Suppressor macrophage (primary cell): ENCODE measurements at places on chromosomes 12 and 14.

GRCh38 chr14:89600950-89601826 is 184.2 kb upstream of the FOXN3 start:
- DNase-seq, result no peak

DNA sequence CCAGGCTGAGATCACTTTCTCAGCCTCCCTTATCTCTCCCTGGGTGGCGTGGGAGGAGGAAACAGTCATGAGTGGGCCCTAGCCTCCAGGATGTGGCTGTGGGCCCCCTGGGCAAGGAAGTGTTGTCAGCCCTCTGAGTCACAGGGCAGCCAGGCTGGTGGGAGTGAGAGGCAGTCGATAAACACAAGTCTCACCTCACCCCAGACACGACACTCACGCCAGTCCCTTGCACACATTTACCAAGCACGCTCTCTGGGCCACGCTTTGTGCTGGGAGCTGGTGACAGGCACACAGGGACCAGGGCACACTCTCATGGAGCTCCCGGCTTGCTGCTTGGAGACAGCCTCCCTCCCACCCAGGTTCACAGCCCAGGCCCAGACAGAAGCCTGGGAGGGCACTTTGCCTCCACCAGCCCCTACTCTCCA is 1.9 kb upstream of the KRT79 start:
- peak; percentile 82 for DNase-seq

DNA sequence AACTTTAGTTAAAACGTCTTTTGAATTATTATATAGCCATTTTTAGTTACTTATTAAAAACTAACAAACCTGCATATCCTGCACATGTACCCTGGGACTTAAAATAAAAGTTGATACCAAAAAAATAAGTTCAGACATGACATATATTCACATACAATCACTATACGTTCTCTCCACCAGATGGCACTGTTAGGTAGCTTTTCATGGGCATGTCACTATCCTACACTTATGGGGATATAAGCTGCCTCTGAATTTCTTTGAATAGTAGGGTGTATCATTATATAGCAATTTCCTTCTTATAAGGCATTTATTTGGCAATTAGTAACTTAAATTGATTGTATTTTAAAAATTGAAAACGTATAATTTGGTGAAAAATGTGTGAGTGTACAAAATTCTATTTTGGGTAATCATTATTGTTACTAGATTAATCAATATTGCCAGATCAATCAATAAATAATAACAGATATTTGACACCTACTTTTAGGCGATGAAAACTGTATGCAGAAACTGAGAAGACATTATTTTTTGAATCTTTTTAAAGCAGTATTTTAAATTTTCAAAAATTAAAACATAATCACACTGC is 31.8 kb upstream of the OR10A7 start:
- DNase-seq, result peak; percentile 87

GRCh38 chr14:95297832-95298231 is 21.9 kb downstream of the CLMN start:
- DNase-seq, result no peak

- peak; percentile 58 for DNase-seq
Observed at GRCh38 chr12:94109160-94109559, 39.2 kb upstream of the PLXNC1 start.

GRCh38 chr12:75623631-75624154 is 112.3 kb upstream of the KRR1 start:
- peak; percentile 29 for DNase-seq

GRCh38 chr12:125773033-125773640 is 707.9 kb downstream of the AACS start:
- peak; percentile 36 for DNase-seq

DNA sequence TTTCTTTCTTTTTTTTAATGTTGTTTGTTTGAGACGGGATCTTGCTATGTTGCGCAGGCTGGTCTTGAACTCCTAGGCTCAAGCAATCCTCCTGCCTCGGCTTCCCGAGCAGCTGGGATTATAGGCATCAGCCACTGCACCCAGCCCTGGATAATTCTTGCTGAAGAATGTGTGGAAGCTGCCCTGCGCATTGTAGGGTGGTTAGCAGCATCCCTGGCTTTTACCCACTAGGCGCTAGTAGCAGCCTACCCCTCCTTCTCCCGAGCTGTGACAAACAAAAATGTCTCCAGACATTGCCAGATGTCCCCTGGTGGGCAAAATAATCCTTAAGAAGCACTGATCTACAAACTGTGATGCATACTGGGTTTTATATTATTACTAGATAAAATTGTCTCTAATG is 6.6 kb downstream of the DCAF4 start:
- DNase-seq, result no peak

DNA sequence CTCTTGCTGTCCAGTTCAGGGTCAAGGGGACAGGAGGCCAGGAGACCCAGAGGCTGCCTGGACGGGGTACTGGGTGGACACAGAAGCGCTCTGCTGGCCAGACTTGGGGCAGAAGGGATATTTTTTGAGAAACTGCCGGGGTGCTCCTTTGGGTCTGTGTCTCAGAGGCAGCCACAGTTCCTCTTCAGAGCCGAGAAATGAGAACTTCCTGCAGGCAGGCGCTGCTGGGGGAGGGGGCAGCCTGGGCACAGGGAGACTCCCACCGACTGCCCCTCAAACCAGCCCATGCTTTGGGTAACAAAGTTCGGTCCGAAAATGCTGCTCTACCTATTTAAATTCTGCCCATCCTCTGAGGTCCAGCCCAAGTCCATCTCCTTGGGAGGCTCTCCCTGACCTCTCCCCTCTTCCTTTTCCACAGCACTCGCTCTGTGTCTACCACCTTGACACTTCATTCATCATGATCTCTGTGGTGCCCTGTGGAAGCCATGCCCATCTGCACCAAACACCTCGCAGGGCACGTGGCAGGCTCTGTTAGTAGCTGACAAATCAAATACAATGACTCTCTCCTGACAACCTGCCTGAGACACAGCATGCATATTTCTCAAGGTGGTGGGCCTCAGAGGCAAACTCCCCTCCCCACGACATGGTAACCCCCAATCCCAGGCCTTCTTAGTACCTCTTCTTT is 16.4 kb downstream of the HDAC7 start:
- DNase-seq, result peak; percentile 71

- no peak for DNase-seq
Observed at GRCh38 chr12:60616400-60616799, 1020.6 kb downstream of the SLC16A7 start.

DNA sequence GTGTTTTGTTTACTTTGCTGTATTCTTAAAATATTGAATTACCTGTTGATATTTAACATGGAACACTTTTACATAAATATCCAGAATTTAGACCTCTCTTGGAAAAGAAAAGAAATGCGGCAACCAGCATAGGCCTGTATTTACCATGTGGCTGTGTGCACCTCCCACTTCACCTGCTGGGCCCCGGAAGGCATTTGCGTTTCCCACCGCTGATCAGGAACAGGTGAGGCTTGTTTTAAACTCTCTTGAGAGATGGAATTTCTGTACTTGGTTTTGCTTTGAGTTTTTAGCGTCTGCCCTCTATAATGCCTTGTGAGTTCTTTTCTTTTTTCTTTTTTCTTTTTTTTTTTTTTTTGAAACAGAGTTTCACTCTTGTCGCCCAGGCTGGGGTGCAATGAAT is 124.2 kb downstream of the GLT1D1 start:
- DNase-seq, result no peak

DNA sequence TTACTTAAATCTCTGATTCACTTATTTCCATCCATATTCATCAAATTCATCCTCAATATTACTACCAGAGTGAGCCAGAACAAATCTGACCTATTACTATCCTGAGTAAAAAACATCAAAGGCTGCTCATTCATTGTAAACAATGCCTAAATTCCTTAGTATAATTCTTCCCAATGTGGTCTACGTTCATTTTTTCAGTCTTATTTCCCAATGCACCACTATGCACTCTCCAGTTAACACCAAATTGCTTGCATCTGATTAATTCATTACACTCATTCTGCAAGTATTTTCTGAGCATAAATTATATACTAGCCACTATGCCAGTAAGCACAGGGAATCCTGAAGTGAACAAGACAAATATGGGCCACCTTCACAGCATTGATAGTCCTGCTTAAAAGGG is 110.0 kb downstream of the EPS8 start:
- no peak for DNase-seq

DNA sequence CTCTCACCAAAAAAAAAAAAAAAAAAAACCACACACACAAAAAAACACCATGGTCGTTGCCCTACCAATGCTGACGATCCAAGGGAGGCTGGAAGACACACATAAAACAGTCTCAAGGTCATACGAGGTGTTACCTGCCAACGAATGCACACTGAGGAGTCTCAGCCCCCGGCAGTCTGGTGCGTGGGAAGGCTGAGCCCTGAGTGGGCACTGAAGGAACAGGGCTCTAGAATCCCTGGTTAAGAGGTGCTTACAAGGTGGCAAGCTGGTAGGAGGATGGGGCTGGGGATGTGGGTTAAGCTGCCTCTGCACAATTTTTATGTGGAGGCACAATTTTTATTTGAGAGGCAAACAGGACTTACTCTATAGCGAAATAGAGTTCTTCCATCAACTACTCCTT is 7.9 kb downstream of the LTBP2 start:
- DNase-seq, result no peak

DNA sequence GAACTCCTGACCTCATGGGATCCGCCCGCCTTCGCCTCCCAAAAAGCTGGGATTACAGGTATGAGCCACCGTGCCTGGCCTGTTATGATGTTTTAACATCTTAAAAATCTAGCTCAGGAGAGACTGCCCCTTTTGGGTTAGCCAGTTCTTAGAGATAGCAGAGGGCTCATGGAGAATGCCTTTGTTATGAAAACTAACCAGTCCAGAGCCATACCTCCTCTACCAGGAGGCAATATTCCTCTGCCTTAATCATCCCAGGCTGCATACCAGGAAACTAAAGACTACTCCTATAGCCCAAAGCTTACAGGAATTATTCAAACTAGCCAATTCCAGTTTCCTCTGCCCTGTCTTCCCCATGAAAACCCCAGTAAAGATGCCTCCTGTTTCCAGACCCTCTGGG is 96.0 kb upstream of the MDM1 start:
- DNase-seq, result no peak

- DNase-seq, result peak; percentile 8
Observed at GRCh38 chr12:33575346-33575745, 135.7 kb upstream of the SYT10 start.

- DNase-seq, result no peak
Observed at GRCh38 chr12:12646483-12647072, 34.9 kb downstream of the CREBL2 start.

DNA sequence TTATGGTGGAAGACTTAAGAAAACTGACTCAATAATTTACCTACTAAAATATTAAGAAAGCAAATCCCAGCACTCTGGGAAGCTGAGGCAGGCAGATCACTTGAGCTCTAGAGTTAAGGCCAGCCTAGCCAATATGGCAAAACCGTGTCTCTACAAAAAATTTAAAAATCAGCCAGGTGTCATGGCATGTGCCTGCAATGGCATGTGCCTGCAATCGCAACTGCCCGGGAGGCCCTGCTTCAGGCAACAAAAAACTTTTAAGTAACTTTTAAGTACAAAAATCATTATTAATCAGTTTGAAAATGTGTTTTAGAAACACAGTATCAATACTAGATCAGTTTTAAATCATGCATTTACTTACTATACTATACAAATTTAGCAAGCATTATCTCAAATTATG is 17.5 kb downstream of the C2CD5 start:
- DNase-seq, result no peak

DNA sequence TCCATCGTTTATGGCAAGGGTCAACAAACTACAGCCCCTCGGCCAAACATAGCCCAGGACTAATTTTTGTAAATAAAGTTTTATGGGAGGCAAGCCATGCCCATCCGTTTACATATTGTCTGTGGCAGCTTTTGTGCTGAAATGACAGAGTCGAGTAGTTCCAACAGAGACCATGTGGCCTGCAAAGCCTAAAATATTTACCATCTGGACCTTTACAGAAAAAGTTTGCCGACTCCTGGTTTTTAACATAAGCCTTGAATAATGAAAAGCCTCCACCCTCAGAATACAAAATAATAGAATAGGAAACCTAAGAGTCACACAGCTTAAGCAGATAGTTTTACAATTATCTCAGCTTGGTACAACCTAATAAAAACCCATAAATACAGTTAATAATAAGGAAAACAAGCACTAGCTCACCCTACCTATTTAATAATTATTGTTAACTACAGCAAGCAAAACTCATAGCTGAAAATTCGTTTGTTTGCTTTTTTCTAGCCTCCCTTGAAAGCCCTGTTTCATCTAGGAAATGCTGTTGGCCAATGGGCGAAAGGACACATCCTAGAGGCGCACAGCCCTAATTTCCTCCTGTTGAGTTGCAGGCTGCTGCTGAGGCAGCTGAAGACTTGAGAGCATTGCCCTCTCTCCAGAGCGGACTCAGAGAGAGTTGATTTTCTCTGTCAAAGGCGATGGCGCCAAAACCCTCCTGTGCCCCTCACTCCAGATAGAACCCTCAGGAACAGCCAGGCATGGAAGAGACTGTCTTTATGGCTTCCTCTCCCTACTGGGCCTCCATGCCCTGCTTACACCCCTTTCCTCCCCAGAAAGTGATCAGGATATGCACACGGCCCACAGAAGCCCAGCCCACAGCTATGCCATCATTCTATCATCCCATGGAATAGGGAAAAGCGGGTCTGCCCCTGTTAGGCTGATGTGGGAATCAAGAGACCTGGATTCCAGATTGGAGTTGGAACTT is 107.2 kb downstream of the DPF3 start:
- DNase-seq, result no peak

- no peak for DNase-seq
Observed at GRCh38 chr12:123807670-123808069, 45.6 kb downstream of the DNAH10 start.

DNA sequence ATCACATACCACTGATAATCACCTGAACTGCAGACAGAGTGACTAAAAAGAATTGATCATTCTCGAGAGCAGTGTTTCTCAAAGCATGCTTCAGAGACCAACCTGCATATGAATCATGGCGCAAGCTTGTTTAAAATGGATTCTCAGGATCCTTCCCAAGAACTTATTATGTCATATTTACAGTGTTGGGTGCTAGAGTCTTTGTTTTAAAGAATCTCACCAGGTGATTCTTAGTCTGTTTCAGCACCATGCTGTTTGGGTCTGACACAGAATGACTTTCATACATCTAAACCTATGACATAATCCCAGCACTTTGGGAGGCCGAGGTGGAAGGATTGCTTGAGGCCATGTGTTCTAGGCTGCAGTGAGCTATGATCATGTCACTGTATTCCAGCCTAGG is 31.3 kb upstream of the SSPN start:
- no peak for DNase-seq

DNA sequence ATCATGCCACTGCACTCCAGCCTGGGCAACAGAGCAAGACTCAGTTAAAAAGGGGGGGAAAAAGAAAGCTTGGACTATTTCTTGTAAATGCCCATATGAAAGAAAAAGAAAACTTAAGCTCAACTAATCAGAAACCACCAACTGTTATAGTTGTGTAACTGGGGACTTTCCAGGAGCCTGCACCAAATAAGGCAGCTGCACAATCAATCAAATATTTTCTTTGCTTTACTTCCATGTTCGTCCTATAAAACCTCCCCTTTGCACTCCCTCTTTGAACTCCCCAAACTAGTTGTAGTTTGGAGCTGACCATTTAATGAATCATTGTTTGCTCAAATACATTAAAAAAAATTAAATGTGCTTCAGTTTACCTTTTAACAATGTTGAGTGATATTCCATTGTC is 54.9 kb downstream of the OTOGL start:
- DNase-seq, result no peak
